ENCODE measurements at places on chromosomes 3 and 15. TPM values are rescaled to one million over a fixed set of nuclear protein-coding genes. Genes with fewer than 3 reads are reported as not detected.

Gene DLL4
- 0.69 TPM for total RNA-seq

Gene KBTBD12
- total RNA-seq: 0.29 TPM

Gene LRRN1
- 2.6 TPM for total RNA-seq

Gene CD86
- not detected for total RNA-seq

GRCh38 chr3:106829206-106829605 lies 548.0 kb upstream of the CCDC54 start:
- no peak for DNase-seq

DNA sequence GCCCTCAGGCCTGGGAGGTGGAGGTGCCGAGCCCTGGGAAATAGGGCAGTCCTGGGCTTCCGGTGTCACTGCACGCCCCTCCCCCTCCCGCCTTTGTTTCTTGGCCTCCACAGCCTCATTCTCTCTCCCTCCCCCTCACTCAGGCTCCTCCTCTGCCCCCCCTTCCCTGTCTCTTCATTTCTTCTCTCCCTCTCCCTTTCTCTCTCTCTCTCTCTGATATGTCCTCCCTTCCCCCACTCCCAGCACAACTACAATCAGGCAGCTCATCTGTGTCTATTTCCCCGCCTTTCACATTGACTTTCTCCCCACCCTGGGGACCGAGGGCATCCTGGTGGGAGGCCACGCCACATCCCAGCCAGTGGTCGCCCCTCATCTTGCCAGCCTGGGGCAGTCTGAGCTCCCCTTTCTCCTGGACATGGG lies 40.2 kb downstream of the IDH2 start:
- no peak for DNase-seq

DNA sequence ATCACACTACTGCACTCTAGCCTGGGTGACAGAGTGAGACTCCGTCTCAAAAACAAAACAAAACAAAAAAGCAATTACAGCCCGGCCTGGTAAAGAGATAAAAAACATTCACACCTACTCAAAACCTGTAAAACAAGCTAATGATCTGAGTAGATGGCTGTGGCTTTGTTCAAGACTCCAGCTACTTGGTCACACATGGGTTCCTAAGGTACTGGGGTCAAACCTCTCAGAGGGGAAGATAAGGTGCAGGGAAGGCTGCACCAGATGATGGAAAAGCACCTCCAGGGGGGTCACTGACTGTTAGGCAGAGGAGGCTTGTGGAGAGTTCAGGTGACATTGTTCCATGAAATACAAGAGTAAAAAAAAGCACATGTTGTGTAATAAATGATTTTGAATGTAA lies 450.2 kb upstream of the WNT5A start:
- DNase-seq: no peak

DNA sequence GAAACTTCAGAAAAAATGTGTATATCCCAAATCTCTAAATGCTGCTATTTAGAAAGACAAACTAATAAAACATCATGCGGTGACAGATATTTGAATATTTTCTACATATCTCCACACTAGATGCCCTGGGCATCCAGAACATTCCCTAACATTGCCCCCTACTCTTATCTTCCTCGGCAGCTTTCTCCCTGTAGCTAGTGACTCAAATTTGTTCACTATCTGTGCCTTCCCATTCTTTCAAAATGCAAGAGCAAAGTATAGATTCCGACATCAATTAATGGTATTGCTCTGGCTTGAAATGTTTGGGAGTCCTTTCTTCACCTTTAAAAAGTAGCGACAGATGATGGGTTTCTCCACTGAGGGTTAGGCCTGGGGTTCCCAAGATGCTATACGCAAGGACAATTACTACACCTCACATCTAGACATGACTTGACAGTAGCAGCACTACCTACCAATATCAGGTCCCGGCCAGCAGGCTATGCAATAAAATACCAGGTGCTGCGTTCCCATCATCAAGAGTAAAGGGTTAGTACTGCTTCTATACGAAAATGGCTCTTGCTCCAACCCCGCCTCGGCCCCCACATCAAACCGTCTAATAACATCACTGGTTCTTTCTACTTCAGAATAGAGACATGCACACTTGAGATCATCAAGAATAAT lies 631 bp downstream of the UBR1 start:
- DNase-seq: no peak

DNA sequence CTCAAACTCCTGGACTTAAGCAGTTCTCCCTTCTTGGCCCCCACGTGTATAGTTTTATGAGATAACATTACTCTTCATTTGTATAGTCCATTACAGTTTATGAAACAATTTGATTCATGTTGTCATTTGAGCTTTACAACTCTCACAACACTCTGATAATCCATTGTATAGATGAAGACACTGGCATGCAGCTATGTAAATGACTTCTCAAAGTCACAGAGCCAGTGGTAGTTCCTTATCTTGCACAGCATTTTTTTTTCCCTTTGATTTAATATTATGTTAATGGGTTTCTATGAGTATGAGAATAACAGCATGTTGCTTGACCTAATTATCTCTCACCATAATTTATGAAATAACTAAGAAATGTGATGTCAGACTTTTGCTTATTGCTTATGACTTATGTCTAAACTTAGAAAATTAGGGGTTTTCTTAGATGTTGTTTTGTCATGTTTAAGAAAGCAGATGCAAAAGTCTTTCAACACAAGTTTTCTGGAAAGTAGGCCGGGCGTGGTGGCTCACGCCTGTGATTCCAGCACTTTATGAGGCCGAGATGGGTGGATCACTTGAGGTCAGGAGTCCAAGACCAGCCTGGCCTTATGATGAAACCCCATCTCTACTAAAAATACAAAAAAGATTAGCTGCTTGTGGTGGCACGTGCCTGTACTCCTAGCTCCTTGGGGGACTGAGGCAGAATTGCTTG lies 13.3 kb downstream of the VPS8 start:
- no peak for DNase-seq

- DNase-seq: no peak
Measured at GRCh38 chr3:480070-480469, 283.5 kb downstream of the CHL1 start.

DNA sequence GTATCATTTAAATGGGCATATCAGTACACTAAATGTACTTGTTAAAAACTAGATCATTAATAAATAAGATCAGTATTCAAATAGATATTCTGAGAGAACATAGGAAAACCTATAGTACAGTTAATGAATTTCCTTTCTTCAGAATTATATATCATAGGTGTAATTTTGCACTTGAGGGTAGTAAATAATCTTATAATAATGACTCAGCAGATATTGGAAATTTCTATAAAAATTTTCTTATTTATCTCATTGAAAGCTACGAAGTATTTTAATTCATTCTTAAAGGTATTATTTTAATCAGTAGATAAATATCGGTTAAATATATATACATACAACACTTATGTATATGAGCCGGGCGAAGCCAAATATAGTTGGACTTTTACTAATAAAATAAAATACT lies 300.9 kb upstream of the SOX2 start:
- DNase-seq: no peak

DNA sequence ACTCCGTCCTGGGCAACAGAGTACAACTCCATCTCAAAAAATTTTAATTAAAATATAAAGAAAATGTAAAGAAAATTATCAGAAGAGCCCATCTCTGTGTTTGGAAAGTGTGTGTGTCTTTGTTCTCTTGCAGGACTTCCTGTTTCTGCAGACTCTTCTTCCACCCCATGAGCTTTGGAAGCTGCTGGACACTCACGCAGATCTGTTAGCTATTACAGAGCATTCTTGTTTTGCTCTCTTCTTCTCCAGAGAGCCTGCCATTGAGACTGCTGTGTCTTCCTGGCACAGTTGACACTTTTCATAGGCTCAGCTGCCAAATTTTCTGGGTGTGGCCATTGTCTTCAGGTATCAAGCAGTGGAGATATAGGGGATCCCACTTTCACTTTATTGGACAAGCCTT lies 6.0 kb upstream of the CCR8 start:
- DNase-seq: no peak

DNA sequence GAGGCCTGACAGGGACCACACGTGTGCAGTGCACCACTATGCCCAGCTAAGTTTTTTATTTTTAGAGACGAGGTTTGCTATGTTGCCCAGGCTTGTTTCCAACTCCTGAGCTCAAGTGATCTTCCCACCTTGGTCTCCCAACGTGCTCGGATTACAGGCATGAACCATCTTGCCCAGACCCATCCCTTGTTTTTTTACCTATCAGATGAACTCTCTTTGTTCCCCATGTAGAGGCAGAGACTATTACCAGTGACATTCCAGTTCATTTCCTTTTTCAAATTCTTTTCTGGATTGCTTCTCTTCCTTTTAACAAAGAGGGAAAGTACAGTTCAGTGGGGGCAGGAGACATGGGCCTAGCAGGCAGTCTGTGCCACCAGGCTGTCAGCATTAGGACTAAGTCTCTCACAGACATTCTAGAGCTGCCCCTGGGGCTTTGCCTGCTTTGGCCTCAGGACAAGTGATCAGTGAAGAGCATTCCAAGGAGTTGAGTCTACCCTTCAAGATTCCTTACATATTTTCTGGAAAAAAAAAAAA lies 103.5 kb upstream of the SLC7A14 start:
- peak; percentile 70 for DNase-seq

Data from epithelial cell of proximal tubule (primary cell).